Stimulated activated naive CD4-positive, alpha-beta T cell (primary cell): ENCODE measurements at places on chromosomes 1 and 21.

- no peak for DNase-seq
Measured at GRCh38 chr1:66730462-66730861, 21.8 kb upstream of the DYNLT5 start.

- DNase-seq = no peak
Measured at GRCh38 chr1:77313491-77313890, 31.7 kb downstream of the AK5 start.

- DNase-seq = no peak
Measured at GRCh38 chr1:216075339-216075738, 347.9 kb downstream of the USH2A start.

DNA sequence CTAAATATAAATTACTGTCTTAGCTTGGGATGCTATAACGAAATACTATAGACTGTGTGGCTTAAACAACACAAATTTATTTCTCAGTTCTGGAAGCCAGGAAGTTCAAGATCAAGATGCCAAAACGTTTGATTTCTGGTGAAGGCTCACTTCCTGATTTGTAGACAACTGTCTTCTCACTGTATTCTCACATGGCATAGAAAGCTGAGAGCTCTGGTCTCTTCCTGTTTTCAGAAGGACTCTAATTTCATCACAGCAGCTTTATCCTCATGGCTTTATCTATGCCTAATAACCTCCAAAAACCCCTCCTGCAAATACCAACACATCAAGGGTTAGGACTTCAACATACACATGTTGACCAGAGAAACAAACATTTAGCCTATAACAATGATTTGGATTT, 1795.5 kb downstream of the MRPL39 start:
- no peak for DNase-seq

GRCh38 chr21:25560271-25560685, 47.0 kb downstream of the MRPL39 start:
- no peak for DNase-seq

DNA sequence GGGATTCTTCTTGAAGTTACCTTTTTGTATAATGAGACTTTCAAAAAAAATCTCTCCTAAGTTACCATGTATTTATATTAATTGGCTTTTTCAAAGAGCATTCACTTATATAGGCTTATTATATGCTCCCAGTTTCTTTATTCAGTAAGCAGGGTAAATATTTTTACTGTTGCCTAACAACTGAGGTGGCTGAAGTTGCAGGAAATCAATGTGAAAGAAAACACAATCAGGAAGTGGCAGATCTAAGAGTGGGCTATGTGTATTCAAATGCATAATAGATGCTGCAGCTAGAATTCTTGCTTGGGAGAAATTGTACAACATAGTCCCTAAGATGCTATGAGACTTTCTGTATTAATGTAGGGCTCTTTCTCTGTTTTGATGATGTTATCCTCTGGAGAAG, 606.9 kb downstream of the NUF2 start:
- DNase-seq = no peak

DNA sequence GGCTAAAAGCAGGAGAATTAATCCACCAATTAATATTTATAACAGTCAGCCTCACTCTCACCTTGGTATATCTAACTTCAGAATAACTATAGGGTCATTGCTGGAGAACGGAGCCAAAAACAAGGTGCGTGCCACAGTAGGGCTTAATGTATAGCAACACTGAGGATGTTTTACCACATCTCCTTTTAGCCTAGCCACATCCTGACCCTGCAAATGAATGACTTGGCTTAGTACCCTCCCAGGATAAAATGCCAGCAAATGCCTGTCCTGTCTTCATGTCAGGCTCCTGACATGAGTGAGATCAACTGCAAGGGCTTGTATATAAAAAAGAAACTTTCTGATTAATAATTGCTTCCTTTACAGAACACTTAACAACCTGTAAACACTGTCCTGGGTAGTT, 2.7 kb upstream of the CDC42BPA start:
- DNase-seq = no peak

GRCh38 chr1:212959266-212960220, 9.2 kb downstream of the VASH2 start:
- DNase-seq = no peak

DNA sequence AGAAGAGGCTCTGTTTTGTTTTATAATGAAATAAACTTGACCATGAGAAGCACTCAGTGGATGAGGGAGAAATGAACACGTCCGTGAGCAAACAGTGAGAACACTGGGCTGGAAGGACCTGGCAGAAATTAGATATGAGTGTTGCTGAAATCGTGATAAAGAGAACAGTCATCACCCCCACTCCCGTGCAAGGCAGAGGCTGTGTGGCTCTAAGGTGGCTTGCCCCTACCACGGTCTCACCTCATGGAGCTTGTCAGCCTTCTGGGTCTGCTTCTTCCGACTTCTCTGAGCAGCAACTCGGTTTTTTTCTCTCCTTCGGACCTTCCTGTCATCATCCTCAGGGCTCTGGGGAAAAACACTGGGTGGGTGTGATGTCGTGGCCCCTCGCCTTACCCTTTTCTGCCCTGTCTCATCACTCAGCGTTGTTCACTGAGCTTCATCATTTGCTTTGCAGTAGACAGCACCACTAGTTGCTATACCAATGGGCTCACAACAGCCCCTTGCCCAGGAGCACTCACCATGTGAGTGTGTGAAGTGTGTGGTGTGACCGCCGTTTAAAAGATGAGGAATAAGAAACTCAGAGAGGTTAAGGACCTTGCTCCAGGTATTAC, 2.8 kb downstream of the BATF3 start:
- no peak for DNase-seq

- DNase-seq = no peak
Measured at GRCh38 chr1:10968411-10968826, 44.0 kb upstream of the TARDBP start.

GRCh38 chr1:117803318-117803717, 126.1 kb downstream of the GDAP2 start:
- no peak for DNase-seq

- peak; percentile 22 for DNase-seq
Measured at GRCh38 chr1:10507111-10507879, 32.5 kb downstream of the PEX14 start.

DNA sequence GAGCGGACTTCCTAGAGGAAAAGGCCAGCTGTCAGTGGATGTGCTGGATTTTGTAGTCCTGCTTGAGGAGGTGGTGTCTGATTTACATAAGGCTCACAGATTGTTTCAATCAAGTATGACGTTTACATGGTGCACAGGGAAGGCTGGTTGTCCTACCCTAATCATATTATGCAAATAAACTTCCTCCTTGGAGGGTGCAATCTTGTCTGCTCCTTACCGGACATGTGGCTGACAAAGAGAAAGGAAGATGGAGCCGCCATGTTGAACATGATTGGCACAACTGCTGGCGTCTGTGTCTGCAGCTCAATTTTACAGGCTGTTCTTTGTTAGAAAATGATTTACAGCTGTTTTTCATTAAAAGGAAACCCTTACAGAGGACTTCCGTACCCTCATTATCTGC, 1656.1 kb downstream of the KCNT2 start:
- DNase-seq = no peak
